ENCODE measurements at places on chromosomes 7 and 10.
A peak's percentile ranks its signal among the peaks of the same experiment; 100 is the strongest.

GRCh38 chr7:17495655-17496394, 197.4 kb downstream of the AHR start:
- H3K36me3 ChIP-seq: no peaks in the 10 kb centered on the region
- no peak overlapping the region for H3K27ac ChIP-seq
- H3K27me3 ChIP-seq: no peaks in the 10 kb centered on the region
- H3K4me1 ChIP-seq: no peaks in the 10 kb centered on the region

DNA sequence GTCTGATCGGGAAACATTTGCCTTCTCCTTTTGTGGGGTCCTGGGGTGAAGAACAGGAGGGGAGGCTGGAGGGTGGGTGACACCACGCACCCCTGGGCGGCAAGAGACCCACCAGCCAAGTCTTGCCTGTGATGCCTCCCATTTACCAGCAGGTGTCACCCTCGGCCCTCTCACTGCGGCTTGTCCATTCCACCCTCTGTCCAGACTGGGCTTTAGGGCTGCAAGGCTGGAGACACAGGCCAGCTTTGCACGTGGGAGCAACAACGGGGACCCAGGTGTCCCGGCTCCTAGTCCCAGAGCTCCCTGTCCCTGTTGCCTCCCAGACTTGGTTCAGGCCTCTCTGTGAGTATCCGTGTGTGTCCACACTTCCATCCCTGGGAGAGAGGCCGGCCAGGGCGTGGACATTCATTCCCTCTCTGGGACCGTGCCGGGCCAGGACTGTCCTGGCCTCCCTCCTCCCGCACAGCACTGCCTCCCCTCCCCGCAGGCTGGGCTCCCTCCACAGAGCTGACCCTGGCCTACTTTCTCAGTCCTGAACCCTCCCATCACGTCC, 36.2 kb upstream of the GTF2IRD1 start:
- no peaks in the 10 kb centered on the region for H3K27me3 ChIP-seq
- no peak overlapping the region for H3K27ac ChIP-seq
- no peaks in the 10 kb centered on the region for H3K36me3 ChIP-seq
- peak; percentile 61 for DNase-seq
- H3K4me3 ChIP-seq: no peak overlapping the region

- no peaks in the 10 kb centered on the region for H3K27me3 ChIP-seq
- no peak overlapping the region for H3K27ac ChIP-seq
- H3K4me3 ChIP-seq: no peak overlapping the region
- no peaks in the 10 kb centered on the region for H3K4me1 ChIP-seq
Measured at GRCh38 chr7:79548727-79549126, 95.3 kb upstream of the MAGI2 start.

- H3K4me3 ChIP-seq: no peak overlapping the region
- H3K4me1 ChIP-seq: no peaks in the 10 kb centered on the region
- no peak overlapping the region for H3K27ac ChIP-seq
- no peaks in the 10 kb centered on the region for H3K27me3 ChIP-seq
- no peak for DNase-seq
- H3K36me3 ChIP-seq: no peaks in the 10 kb centered on the region
Measured at GRCh38 chr7:29397398-29397797, 166.2 kb upstream of the PRR15 start.

DNA sequence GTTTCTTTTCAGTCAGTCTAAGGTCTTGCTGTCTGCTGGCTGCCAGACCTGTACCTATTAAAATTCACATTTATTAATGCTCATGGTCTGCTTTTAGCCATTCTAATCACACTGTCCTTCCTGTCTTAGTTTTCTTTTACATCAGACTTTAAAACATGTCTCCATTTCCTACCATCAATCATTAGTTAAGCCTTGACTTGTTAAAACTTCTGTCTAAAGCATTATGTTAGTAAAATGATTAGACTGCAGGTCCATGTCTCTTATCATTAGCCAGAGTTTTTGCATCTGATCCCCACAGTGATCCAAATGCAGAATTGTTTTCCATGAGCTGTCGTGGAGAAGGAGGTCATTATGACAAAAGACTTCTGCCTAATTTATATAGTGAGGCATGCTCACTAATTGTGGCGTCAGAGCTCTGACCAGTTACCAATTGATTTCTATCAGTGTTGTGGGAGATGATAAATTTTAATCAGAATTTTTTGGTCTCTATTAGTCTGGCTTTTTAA, 226.5 kb downstream of the DKK1 start:
- no peaks in the 10 kb centered on the region for H3K27me3 ChIP-seq
- H3K36me3 ChIP-seq: no peaks in the 10 kb centered on the region
- peaks cover 3% of the 10 kb centered on the region for H3K4me1 ChIP-seq
- no peak overlapping the region for H3K27ac ChIP-seq

DNA sequence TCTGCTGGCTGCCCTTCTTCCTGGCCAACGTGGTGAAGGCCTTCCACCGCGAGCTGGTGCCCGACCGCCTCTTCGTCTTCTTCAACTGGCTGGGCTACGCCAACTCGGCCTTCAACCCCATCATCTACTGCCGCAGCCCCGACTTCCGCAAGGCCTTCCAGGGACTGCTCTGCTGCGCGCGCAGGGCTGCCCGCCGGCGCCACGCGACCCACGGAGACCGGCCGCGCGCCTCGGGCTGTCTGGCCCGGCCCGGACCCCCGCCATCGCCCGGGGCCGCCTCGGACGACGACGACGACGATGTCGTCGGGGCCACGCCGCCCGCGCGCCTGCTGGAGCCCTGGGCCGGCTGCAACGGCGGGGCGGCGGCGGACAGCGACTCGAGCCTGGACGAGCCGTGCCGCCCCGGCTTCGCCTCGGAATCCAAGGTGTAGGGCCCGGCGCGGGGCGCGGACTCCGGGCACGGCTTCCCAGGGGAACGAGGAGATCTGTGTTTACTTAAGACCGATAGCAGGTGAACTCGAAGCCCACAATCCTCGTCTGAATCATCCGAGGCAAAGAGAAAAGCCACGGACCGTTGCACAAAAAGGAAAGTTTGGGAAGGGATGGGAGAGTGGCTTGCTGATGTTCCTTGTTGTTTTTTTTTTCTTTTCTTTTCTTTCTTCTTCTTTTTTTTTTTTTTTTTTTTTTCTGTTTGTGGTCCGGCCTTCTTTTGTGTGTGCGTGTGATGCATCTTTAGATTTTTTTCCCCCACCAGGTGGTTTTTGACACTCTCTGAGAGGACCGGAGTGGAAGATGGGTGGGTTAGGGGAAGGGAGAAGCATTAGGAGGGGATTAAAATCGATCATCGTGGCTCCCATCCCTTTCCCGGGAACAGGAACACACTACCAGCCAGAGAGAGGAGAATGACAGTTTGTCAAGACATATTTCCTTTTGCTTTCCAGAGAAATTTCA, 1.7 kb downstream of the ADRB1 start:
- no peak for DNase-seq
- H3K36me3 ChIP-seq: no peaks in the 10 kb centered on the region
- H3K27ac ChIP-seq: no peak overlapping the region
- no peak overlapping the region for H3K4me3 ChIP-seq

- H3K27ac ChIP-seq: no peak overlapping the region
- H3K4me1 ChIP-seq: no peaks in the 10 kb centered on the region
- H3K27me3 ChIP-seq: peaks cover 17% of the 10 kb centered on the region
- DNase-seq: peak; percentile 69
- no peaks in the 10 kb centered on the region for H3K36me3 ChIP-seq
Measured at GRCh38 chr7:157043745-157044144, 33.3 kb upstream of the MNX1 start.

DNA sequence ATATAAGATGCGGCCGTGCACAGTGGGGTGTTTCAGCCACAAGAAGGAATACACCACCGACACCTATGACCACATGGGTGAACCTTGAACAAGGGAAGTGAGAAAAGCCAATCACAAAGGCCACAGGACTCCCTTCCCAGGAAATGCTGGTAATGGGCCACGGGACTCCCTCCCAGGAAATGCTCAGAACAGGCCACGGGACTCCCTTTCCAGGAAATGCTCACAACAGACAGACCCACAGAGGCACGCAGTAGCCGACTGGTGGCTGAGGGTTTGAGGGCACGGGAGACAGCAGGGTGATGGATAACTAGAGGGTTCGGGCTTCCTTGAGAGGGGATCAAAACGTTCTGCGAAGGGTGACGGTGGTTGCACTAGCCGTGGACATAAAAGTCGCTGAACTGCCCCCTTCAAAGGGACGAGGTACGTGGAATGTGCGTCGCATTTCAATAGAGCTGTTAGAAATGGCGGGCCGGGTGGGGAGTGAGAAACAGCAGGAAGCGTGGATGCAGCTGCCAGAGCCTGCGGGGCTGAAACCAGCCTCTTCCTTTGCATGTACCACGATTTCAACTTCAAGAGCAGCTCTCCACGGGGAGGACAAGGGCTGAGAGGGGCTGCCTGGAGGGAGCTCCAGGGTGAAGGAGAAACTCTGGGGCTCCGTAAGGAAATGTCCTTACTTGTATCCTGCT, 274.0 kb downstream of the ELFN1 start:
- H3K27me3 ChIP-seq: no peaks in the 10 kb centered on the region
- no peak for DNase-seq
- H3K4me3 ChIP-seq: no peak overlapping the region
- no peak overlapping the region for H3K27ac ChIP-seq
- H3K4me1 ChIP-seq: peaks cover 4% of the 10 kb centered on the region

DNA sequence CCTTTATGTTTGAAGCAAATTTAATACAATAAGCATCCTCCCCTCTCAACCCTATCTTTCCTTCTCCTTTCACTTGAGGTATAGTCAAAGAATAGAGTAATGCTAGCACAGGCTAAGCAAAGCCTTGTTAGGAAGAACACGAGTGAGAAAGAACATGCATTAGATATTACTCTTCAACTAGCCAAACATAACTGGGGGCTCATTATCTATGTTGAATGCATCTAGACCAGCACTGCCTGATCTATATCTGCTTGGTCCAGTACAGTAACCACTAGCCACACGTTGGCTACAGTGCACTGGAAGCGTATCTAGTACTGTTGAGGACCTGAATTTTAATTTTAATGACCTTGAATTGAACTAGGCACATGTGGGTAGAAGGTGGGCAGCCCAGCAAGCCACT, 21.0 kb downstream of the SFMBT2 start:
- H3K4me3 ChIP-seq: no peak overlapping the region
- no peak overlapping the region for H3K27ac ChIP-seq
- no peak for DNase-seq
- peaks cover 2% of the 10 kb centered on the region for H3K4me1 ChIP-seq
- no peaks in the 10 kb centered on the region for H3K27me3 ChIP-seq

GRCh38 chr10:109343293-109343692, 580.0 kb downstream of the XPNPEP1 start:
- no peak overlapping the region for H3K27ac ChIP-seq
- no peaks in the 10 kb centered on the region for H3K4me1 ChIP-seq
- H3K4me3 ChIP-seq: no peak overlapping the region
- H3K36me3 ChIP-seq: no peaks in the 10 kb centered on the region

DNA sequence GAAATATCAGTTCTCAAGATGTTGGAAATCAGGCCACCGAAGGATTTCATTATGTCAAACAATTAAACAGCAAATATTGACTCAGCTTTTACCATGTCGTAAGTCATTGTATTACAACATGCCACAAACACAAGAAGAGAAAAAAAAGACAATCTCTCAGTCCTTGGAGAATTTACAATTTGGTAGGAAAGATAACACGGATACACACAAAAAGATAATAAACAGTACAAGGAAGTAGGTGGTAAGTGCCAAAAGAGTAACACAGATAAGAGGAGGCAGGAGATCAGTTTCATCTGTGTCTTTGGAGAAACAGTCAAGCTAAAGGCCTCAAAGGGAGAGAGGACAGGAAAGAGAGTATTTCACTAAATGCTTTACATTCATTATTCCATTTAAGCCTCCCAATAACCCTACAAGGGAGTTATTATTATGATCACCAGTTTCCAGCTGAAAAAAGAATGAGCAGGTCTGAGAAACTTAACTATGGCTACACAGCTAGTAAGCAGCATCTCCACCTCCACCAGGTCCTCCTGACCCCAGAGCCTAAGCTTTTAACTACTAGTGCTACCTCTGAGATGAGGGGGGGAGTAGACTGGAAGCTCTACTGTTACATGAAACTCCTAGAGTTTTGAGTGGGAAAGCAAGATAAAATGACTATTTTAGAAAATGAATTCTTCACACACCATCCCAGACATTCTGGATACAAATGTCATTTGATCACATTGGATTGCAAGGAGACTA, 13.9 kb upstream of the DNAJC1 start:
- no peaks in the 10 kb centered on the region for H3K27me3 ChIP-seq
- no peak for DNase-seq
- no peak overlapping the region for H3K4me3 ChIP-seq
- no peaks in the 10 kb centered on the region for H3K36me3 ChIP-seq
- no peak overlapping the region for H3K27ac ChIP-seq

- H3K4me3 ChIP-seq: no peak overlapping the region
- no peak overlapping the region for H3K27ac ChIP-seq
- no peak for DNase-seq
- no peaks in the 10 kb centered on the region for H3K4me1 ChIP-seq
- H3K36me3 ChIP-seq: no peaks in the 10 kb centered on the region
Measured at GRCh38 chr7:124881981-124882380, 47.6 kb downstream of the POT1 start.

GRCh38 chr10:131874991-131875451, 25.8 kb upstream of the PPP2R2D start:
- peaks cover 7% of the 10 kb centered on the region for H3K27me3 ChIP-seq
- peak; percentile 72 for DNase-seq
- H3K27ac ChIP-seq: no peak overlapping the region

DNA sequence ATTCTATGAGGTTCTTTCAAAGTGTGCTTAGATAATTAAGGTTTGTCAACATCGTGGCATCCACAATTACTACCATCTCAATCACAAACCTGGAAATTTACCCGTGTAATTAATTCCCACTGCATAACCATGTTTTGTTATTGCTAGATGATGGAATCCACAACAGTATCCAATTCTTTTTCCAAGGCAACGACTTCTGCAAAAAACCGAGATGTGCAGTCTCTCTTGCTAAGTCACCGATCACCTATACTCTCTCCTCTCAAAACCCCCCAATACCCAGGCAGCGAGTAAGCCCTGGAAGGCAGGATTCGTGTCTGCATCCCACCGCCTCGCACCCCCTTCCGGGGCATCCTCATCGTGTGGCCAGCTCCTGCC, 678 bp upstream of the EIF4H start:
- H3K27me3 ChIP-seq: no peaks in the 10 kb centered on the region
- H3K4me1 ChIP-seq: peaks cover 7% of the 10 kb centered on the region
- H3K4me3 ChIP-seq: peak overlapping the region; percentile 92

GRCh38 chr10:86962981-86963310, 4.5 kb downstream of the SNCG start:
- no peaks in the 10 kb centered on the region for H3K27me3 ChIP-seq
- no peak overlapping the region for H3K27ac ChIP-seq
- H3K36me3 ChIP-seq: no peaks in the 10 kb centered on the region

GRCh38 chr7:24403557-24403956, 119.6 kb downstream of the NPY start:
- no peak overlapping the region for H3K4me3 ChIP-seq
- H3K27me3 ChIP-seq: peaks cover 3% of the 10 kb centered on the region
- H3K4me1 ChIP-seq: no peaks in the 10 kb centered on the region
- no peak overlapping the region for H3K27ac ChIP-seq
- no peaks in the 10 kb centered on the region for H3K36me3 ChIP-seq
